ENCODE measurements at places on chromosomes 4 and X.

DNA sequence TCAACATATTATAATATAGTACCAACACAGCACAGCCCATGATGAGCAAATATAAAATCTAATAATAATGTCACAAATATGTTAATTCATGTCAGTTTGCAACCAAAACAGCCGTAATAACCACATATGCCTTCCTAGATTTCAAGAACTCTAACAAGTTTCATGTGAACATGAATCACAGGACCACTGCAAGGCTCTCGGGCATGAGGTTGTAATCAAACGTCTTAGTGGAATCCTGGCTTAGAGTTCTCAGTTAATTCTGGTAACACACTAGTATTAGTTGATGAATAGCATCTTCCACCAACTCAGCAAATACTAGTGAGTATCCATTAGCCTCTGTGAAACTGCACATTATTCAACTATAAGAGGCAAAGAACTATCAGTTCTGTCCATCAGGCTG lies 379.3 kb upstream of the TENM3 start:
- DNase-seq = no peak

DNA sequence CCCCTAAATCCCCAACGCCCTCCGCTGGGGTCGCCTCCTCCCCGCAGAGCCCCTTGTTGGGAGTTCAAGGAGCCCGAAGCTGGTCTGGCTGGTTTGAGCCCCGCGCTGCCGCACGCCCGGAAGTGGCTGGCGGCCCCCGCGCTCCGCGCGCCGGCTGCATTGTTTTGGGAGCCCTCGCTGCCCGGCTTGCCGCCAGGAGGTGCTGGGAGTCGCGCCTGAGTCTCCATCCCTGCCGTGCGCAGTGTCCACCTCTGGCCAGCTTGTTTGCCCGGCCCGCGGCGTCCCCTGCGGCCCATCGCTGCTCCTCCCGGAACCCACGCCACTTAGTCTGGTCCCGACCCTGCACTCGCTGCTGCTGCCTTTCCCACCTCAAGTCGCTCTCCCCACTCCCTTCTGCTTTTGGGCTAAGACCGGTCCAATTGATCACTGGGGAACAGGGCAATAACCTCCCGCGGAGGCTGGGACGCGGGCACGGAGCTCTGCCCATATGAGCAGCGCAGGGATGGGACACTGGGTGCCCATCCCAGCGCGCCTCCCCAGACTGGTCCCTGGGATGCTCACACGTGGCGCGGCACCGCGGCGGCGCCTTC lies 2.2 kb upstream of the SFRP2 start:
- no peak for DNase-seq

DNA sequence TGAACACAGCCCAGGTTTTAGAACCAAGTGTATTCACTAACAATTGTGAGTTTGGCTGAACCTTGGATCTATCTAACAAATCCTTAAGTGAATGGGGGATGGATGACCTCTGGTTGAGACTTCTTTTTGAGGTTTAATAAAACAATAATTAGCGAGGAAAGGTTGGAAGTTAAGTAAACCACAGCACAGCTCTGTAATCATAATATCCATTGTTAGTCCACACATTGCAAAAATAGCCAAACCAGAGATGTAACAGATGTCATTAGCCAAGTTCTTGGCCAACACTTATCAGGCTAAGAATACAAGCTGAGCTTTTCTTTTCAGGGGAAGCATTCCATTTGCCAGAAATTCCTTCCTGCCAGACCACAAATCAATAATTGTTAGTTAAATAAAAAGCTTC lies 59.1 kb downstream of the FREM3 start:
- no peak for DNase-seq

DNA sequence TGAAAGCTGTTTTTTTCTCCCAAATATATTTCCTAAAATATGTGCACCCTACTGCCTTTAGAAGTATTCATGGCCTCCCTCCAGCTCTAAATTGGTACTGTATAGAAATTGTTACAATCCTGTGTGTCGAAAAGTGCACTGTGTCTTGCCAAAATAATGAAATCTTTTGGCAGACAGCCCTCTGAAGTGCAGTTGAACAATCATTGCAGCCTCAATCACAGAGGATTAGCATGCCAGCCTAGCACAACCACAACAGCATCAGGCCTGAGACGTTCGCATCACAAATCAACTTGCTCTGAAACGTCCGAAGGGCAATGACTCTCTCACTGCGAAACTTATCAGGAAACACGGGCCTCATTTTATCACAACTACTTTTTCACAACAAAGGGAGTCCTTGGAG lies 99.0 kb downstream of the ANOS1 start:
- no peak for DNase-seq

DNA sequence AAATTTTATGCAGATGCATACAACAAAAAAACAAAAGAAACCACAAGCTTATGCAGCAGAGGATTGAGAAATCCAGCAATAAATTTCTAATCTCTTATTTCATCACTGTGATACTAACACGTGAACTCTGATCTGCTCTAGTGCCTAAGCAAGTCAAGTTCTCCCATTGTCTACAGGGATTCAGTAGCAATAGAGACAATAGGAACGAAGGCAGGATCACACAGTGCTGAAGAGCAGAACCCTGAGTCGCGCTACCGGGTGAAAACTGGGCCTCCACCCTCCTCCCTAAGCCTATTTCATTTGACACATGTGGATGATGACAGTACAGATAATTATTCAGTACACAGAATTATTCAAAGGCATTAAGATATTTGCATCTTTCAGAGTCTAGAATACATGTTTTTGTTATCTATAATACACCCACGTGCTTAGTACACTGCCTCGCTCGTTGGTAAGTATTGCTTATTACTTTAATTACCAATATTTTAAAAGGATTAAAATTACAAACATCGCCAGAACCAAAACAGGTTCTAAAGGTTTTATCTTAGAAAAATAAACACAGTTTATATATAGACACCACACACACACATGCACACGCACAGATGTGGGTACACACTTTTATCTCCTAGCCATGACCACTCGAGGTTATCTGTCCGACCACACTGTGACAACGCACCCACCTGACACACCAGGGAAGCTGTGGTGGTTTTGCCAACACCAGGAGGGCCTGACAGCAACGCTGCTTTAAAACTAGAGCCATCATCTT lies 60.1 kb downstream of the RFC1 start:
- DNase-seq = no peak

DNA sequence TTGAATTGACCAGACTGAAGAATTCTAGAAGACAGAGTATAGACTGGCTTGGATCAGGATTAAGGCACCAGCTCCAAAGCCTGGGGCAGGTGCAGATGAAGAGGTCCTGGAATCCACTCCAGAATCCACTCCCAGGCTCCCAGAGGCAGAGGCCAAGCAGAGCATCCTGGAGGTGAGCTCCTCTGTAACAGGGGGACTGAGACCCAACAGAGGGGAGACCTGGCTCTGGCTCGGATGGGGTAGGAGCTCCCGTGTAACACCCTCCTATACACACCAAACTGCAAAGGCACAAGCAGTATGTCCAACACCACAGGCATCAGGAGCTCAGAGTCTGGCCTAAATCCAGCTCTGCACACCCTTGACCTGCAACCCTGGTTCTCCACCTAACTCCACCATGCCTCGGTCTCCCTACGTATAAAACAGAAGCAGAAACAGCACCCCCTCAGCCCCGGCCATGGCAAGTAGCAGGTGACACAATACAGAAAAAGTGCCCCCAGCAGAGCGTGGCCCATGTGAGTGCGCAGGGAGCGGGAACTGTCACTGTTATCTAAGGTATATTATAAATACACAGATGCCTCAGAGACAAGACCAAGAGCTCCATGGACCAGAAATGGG lies 14.9 kb downstream of the RNF212 start:
- no peak for DNase-seq

- peak; percentile 64 for DNase-seq
These were observed at the start of gene MTMR8 for GRCh38 chrX:64394874-64395567. MTMR8 (minus strand) TSS chrX:64395452; CDS start chrX:64395363, 89 bp downstream.

All from NCI-H460 (cell line).